ENCODE measurements at places on chromosomes 6 and 20.

GRCh38 chr6:98380589-98380988 is 453.8 kb upstream of the POU3F2 start:
- no peak overlapping the region for H3K27ac ChIP-seq
- H3K27me3 ChIP-seq = no peaks in the 10 kb centered on the region
- H3K4me1 ChIP-seq = no peaks in the 10 kb centered on the region
- DNase-seq = no peak
- no peak overlapping the region for H3K4me3 ChIP-seq

GRCh38 chr6:22612236-22612635 is 42.9 kb downstream of the HDGFL1 start:
- DNase-seq = no peak
- H3K36me3 ChIP-seq = no peaks in the 10 kb centered on the region
- H3K27me3 ChIP-seq = no peaks in the 10 kb centered on the region
- no peaks in the 10 kb centered on the region for H3K4me1 ChIP-seq
- no peak overlapping the region for H3K4me3 ChIP-seq
- no peak overlapping the region for H3K27ac ChIP-seq

GRCh38 chr6:161796681-161797080 is 522.8 kb upstream of the AGPAT4 start:
- H3K27me3 ChIP-seq = no peaks in the 10 kb centered on the region
- no peaks in the 10 kb centered on the region for H3K4me1 ChIP-seq
- H3K4me3 ChIP-seq = no peak overlapping the region
- H3K36me3 ChIP-seq = no peaks in the 10 kb centered on the region
- no peak for DNase-seq
- no peak overlapping the region for H3K27ac ChIP-seq

- no peak overlapping the region for H3K4me3 ChIP-seq
- H3K36me3 ChIP-seq = no peaks in the 10 kb centered on the region
- DNase-seq = no peak
- no peak overlapping the region for H3K27ac ChIP-seq
Observed at GRCh38 chr6:3208098-3208774, 19.2 kb downstream of the TUBB2B start.

GRCh38 chr20:2521369-2522305 is 12.9 kb upstream of the ZNF343 start:
- peaks cover 14% of the 10 kb centered on the region for H3K4me1 ChIP-seq
- no peaks in the 10 kb centered on the region for H3K36me3 ChIP-seq
- H3K4me3 ChIP-seq = no peak overlapping the region
- no peak overlapping the region for H3K27ac ChIP-seq

- no peak for DNase-seq
- H3K27ac ChIP-seq = no peak overlapping the region
- H3K4me1 ChIP-seq = no peaks in the 10 kb centered on the region
- H3K36me3 ChIP-seq = no peaks in the 10 kb centered on the region
Observed at GRCh38 chr6:46509981-46510510, 18.8 kb upstream of the RCAN2 start.

- H3K36me3 ChIP-seq = no peaks in the 10 kb centered on the region
- no peak overlapping the region for H3K27ac ChIP-seq
- no peaks in the 10 kb centered on the region for H3K4me1 ChIP-seq
- H3K27me3 ChIP-seq = no peaks in the 10 kb centered on the region
- H3K4me3 ChIP-seq = no peak overlapping the region
Observed at GRCh38 chr20:15609921-15610320, 963.3 kb downstream of the KIF16B start.

DNA sequence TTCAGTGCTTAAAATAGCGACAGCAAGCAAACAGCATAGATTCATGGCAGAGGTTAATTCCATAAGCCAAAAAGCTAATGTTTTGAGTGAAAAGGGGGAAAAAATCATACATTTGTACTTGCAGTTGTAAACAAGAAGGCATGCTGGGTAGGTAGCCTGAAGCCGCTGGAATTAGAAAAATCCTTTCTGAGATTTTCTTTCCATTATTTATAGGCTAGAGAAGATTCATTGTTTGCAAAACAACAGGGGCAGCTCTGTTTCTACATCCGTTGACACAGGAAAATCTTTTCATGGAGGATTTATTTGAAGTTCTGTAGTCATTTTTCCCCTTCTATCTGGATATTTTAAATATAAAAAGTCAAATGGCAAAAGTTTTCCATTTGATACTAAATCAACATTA is 843.9 kb downstream of the QKI start:
- no peak overlapping the region for H3K27ac ChIP-seq
- no peaks in the 10 kb centered on the region for H3K27me3 ChIP-seq
- H3K4me1 ChIP-seq = no peaks in the 10 kb centered on the region
- DNase-seq = no peak
- H3K36me3 ChIP-seq = no peaks in the 10 kb centered on the region
- no peak overlapping the region for H3K4me3 ChIP-seq

DNA sequence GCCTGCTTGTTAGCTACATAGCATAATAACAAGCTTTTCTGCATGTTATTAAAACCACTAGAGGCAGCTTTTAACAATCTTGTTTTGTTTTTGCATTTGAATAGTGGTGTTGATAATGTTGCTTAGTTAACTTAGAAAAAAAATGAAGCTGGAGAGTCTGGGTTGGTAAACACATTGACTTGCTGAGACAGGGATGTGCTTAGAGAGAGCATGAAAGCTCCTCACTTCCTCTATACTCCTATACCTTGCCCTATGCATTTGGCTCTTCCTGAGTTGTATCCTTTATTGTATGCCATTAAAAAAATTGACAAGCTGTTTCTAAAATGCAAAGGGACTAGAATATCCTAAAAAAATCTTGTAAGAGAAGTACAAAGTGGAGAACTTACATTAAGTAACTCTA is 13.6 kb downstream of the FAM83B start:
- no peak overlapping the region for H3K4me3 ChIP-seq
- no peak overlapping the region for H3K27ac ChIP-seq
- no peaks in the 10 kb centered on the region for H3K27me3 ChIP-seq
- no peak for DNase-seq
- H3K4me1 ChIP-seq = no peaks in the 10 kb centered on the region

DNA sequence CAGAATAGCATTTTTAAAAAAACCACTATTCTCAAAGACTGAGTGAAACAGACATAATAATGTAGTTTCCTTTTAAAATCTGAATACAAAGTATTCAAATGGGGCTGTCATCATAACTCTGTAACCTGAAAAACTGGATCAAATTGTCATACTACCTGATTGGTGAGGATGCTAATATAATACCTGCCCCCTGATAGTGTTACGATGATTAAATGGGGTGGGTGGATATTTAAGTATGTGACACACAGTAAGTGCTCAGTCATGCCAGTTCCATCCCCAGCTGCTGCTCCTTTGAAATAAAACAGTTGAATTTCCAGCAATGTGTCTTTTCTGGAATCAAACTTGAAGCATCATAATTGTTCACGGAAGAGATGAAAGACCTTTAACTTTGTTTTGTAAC is 8.9 kb downstream of the HTR1B start:
- no peak for DNase-seq
- H3K27me3 ChIP-seq = no peaks in the 10 kb centered on the region
- H3K36me3 ChIP-seq = no peaks in the 10 kb centered on the region
- H3K27ac ChIP-seq = no peak overlapping the region
- H3K4me3 ChIP-seq = no peak overlapping the region
- H3K4me1 ChIP-seq = no peaks in the 10 kb centered on the region

DNA sequence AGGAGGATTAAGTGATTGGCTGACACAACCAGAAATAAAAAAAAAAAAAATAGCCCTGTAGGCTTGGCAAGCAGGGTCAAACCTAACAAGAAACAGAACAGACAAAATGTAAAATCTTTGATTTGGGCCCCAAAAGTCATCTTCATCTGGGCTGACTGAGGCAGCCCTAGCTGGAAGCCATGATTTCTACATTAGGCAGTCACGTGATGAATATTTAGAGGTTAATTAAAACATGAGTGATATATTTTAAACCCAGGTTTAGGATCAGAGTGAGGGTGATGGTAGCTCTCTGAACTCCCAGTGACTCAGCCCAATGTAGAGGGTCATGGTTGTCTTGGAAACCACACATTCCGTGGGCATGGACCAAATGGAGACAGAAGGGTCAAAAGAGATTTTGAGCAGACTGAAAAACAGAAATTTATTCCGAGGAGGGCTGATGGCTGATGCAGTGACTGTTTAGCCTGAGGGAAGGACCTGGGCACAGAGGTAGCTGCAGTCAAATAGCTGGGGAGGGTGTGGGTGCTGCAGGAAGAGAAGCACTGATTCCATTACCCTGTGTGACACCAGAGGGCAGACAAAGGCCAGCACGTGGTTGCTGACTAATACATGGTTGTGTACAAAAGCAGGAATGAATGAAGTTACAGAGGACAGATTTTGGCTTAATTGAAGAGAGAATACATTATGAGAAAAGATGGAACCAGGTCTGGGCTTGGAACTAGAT is 573.1 kb upstream of the CHD6 start:
- no peaks in the 10 kb centered on the region for H3K4me1 ChIP-seq
- no peak for DNase-seq
- no peak overlapping the region for H3K27ac ChIP-seq
- no peaks in the 10 kb centered on the region for H3K36me3 ChIP-seq
- H3K4me3 ChIP-seq = no peak overlapping the region

DNA sequence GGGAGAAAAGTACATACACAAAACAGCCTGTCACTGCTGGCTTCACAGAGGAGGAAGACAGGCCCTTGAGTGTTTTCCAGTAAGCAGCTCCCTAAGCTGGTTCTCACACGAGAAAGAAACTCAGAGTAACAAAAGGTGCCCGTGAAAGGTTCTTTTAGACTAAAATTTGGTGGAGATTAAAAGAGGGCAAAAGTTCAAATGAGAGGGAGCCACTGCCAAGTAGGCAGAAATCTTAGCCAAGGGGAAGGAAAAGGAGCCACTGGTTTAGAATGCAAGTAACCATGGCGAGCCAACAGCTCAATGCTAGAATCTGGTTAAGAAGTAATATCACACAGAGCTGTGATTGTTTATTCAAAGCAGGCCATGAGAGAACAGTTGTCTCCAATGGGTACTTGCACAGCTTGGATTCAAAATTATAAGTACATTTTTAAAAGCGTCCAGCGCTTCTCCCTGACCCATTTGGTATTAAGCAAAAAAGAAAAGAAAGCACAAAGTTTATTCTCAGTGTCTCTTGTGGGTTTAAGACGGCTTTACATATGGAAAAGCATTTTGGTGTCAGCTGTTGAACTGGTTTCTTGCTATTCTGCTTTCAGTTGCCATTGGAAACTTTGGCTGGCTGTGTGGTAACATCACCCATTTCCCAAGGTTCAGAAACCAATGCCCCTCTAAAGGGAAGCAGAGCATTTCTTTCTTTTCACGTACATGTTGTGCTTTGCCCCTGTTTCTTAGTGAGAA is 648.5 kb downstream of the RNF144B start:
- H3K4me1 ChIP-seq = no peaks in the 10 kb centered on the region
- H3K36me3 ChIP-seq = no peaks in the 10 kb centered on the region
- no peaks in the 10 kb centered on the region for H3K27me3 ChIP-seq
- H3K4me3 ChIP-seq = no peak overlapping the region
- DNase-seq = no peak
- no peak overlapping the region for H3K27ac ChIP-seq

DNA sequence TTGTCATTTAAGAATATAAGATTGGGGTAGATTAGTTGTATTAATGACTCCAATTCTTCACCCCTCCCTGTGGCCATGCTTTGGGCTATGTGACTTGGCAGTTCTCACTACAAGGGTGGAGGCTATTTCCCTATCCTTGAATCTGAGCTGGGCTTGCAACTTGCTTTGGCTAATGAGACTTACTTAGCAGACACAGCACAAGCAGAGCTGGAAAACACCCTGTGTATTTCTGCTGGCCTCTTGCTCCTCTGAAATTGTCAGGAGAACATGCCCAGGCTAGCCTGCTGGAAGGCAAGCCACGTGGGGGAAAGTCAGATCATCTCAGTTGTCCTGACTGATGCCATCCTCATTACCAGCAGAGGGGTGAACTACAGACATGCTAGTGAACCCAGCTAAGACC is 126.5 kb upstream of the HDGFL1 start:
- no peak overlapping the region for H3K4me3 ChIP-seq
- no peak for DNase-seq
- H3K36me3 ChIP-seq = no peaks in the 10 kb centered on the region
- no peak overlapping the region for H3K27ac ChIP-seq
- no peaks in the 10 kb centered on the region for H3K27me3 ChIP-seq

GRCh38 chr6:37483252-37483901 is 16.3 kb downstream of the CCDC167 start:
- no peaks in the 10 kb centered on the region for H3K27me3 ChIP-seq
- H3K4me1 ChIP-seq = peaks cover 5% of the 10 kb centered on the region
- H3K27ac ChIP-seq = no peak overlapping the region
- DNase-seq = no peak
- no peak overlapping the region for H3K4me3 ChIP-seq
- H3K36me3 ChIP-seq = peaks cover 48% of the 10 kb centered on the region

- H3K27me3 ChIP-seq = peaks cover 5% of the 10 kb centered on the region
- peaks cover 36% of the 10 kb centered on the region for H3K36me3 ChIP-seq
- H3K4me1 ChIP-seq = peaks cover 39% of the 10 kb centered on the region
- peak overlapping the region; percentile 96 for H3K4me3 ChIP-seq
- peak overlapping the region; percentile 97 for H3K27ac ChIP-seq
Observed at GRCh38 chr20:58389324-58389967, 417 bp downstream of the VAPB start.

DNA sequence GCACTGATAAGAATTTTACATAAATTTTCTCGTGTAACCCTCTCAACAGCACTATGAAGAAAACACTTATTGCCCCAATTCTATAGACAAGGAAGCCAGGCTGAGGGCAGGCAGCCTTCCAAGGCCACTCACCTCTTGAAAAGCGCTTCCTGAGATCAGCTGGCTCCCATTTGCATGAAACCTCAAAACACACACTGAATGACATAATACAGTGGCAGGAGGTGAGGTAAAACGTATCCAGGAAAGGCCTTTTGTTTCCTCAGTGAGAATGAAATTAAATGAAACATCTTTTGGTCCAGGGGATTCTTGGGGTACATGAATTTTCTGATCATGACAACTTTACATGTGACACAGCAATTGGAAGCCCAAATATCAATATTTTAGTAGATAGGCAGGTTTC is 112.5 kb downstream of the WDR27 start:
- no peak overlapping the region for H3K27ac ChIP-seq
- no peak overlapping the region for H3K4me3 ChIP-seq
- H3K27me3 ChIP-seq = peaks cover 3% of the 10 kb centered on the region
- DNase-seq = no peak
- H3K36me3 ChIP-seq = peaks cover 4% of the 10 kb centered on the region

- peak within 1 kb of the TSS; percentile 94 for H3K4me3 ChIP-seq
- H3K36me3 ChIP-seq = peaks cover 53% of the 10 kb centered on the region
- peak; percentile 88 for DNase-seq
- H3K27me3 ChIP-seq = peaks cover 10% of the 10 kb centered on the region
- H3K27ac ChIP-seq = peak within 1 kb of the TSS; percentile 98
- peaks cover 34% of the 10 kb centered on the region for H3K4me1 ChIP-seq
Observed at GRCh38 chr6:31271641-31272357, at the start of gene HLA-C. TSS of gene HLA-C (minus strand) at chr6:31272092. CDS start at chr6:31272071, 21 bp downstream.

GRCh38 chr6:13351271-13351670 is 22.9 kb upstream of the TBC1D7 start:
- H3K4me1 ChIP-seq = peaks cover 29% of the 10 kb centered on the region
- H3K36me3 ChIP-seq = no peaks in the 10 kb centered on the region
- H3K27me3 ChIP-seq = no peaks in the 10 kb centered on the region
- no peak for DNase-seq
- H3K4me3 ChIP-seq = no peak overlapping the region

DNA sequence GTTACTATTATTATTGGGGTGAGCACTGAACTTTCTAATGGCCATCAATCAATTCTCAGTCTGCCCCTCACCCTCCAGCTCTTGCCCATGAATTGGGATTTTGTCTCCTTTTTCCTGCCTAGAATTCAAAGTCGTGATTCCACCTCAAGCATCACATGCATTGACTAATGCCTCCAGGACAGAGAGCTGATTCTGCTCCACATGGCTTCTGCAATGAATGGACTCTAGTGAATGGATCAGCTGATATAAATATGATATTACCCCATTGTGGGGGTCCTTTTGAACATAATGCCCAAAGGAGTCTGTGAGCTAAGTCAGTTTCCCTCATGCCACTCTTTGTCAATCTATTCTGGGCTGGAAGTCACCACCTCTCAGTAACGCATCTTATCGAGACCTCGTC is 126.4 kb downstream of the OPN5 start:
- no peaks in the 10 kb centered on the region for H3K36me3 ChIP-seq
- no peak overlapping the region for H3K4me3 ChIP-seq
- DNase-seq = no peak
